ENCODE measurements at places on chromosomes 6 and 20.

- no peak for DNase-seq
Observed at GRCh38 chr6:52664991-52665686, 5.8 kb upstream of the TMEM14A start.

GRCh38 chr6:6736791-6737654 is 148.5 kb downstream of the LY86 start:
- peak; percentile 87 for DNase-seq

DNA sequence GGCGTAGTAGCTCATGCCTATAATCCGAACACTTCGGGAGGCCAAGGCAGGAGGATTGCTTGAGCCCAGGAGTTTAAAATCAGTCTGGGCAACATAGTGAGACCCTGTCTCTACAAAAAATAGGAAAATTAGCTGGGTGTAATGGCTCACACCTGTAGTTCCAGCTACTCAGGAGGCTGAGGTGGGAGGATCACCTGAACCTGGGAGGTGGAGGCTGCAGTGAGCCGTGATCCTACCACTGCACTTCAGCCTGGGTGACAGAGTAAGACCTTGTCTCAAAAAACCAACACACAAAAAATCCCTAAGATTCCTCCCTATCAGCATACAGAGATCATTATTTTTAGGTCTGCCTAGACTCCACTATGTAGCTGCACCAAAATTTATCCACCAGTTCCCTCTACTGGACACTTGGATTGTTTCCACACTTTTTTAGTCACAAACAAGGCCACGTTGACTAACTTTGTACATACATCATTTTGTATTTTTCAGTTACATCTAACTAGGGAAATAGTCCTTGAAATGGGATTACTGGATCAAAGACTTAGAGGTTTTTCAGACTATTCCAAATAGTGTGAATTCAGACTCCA is 3.6 kb upstream of the PHF1 start:
- DNase-seq, result peak; percentile 39

GRCh38 chr6:107323133-107323785 is 136.1 kb downstream of the PDSS2 start:
- DNase-seq, result peak; percentile 8

- DNase-seq, result no peak
Observed at GRCh38 chr20:44615876-44616603, 33.7 kb downstream of the PKIG start.
